ENCODE measurements at places on chromosomes 5 and 9.
A peak's percentile ranks its signal among the peaks of the same experiment; 100 is the strongest.

GRCh38 chr9:91219557-91219956, 142.2 kb downstream of the AUH start:
- no peak for DNase-seq

- DNase-seq, result no peak
Measured at GRCh38 chr9:82332774-82333152, 344.2 kb downstream of the SPATA31D1 start.

DNA sequence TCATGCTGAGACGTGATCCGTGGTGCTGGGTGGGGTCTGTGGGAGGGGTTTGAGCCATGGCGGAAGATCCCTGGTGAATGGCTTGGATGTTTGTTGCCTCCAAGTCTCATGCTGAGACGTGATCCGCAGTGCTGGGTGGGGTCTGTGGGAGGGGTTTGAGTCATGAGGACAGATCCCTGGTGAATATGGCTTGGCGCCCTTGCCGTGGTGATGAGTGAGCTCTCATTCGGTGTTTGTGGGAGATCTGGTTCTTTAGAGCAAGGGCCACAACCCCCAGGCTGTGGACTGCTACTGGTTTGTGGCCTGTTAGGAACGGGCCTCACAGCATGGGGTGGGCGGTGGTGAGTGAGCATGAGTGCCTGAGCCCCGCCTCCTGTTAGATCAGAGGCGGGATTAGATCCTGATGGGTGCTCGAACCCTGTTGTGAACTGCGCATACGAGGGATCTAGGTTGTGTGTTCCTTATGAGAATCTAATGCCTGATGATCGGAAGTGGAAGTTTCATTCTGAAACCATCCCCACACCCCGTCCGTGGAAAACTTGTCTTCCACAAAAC, 31.2 kb downstream of the NKD2 start:
- DNase-seq, result no peak

GRCh38 chr5:119105971-119106370, 35.1 kb downstream of the DMXL1 start:
- DNase-seq, result no peak

DNA sequence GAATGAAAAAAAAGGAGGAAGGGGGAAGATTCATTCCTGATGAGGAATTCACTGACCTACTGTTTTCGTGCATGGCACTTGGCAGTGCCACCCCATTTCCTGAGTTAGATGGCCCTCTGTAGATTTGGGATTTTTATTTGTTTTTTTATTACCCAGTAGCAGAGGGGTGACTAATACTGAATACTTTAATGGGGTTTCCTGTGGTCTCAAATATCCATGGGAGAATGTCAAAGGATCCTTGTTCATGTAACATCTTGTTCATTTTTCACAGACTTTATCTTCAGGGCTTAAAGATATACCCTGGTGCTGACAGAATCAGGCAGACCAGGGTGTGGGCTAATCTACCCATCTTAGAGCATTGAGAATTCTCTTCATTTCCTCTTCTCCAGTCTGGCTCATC, 93.0 kb downstream of the MAMDC2 start:
- no peak for DNase-seq

- no peak for DNase-seq
Measured at GRCh38 chr5:158929552-158930218, 170.0 kb downstream of the EBF1 start.

- DNase-seq, result no peak
Measured at GRCh38 chr5:40078898-40079575, 600.7 kb upstream of the PTGER4 start.

DNA sequence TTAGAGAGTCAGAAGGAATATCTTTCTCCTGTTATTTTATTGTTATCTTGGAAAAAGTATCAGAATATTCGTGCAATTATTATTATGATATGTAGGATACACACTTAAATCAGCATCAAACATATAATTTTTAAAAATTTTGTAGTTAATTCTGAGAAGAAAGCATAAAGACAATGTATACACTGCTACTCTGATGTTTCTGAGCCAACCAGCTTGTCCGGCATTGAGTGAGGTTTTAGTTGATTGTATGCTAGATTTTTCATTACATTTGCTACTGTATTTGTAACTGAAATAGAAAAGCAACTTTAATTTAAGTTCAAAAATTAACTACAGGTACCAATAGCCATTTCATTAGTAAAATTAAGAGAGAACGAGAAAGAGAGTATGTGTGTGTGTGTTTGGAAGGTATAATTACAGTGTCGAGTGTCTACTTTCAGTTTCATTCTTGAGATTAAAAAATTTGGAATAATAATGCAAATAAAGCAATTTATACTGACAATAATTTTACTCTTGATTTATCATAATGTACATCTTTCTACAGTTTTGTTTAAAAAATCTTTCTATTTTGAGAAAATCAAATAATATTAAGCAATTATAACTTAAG, 160.4 kb upstream of the CDH12 start:
- DNase-seq, result no peak

GRCh38 chr5:137340881-137341280, 158.2 kb downstream of the SPOCK1 start:
- no peak for DNase-seq

DNA sequence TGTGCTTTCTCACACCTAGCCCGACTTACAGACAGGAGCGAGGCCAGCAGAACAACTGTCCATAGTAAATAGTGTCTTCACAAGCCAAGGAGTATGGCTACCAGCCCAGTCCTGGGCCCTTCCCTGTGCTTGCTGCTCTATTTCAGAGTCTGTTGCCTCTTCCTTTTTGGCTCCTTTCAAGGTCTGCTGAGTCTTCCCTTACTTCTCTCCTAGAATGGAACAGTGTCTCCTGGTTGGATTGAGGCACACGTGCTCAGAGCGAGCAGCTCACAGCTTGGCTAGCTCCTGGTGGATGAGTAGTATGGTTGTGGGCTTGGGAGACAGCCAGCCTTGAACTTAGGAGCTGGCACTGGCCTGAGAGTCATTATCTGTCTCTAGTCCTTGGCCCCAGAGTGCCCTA, 72.8 kb downstream of the TLE4 start:
- no peak for DNase-seq

DNA sequence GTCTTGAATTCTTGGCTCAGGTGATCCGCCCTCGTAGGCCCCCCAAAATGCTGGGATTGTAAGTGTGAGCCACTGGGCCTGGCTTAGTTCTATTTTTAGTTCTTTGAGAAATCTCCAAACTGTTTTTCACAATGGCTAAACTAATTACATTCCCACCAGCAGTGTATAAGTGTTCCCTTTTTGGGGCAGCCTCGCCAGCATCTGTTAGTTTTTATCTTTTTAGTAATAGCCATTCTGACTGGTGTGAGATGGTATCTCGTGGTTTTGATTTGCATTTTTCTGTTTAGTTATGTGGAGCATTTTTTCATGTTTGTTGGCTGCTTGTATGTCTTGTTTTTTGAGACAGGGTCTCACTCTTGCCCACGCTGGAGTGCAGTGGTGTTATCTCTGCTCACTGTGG, 28.2 kb downstream of the CNOT6 start:
- no peak for DNase-seq

GRCh38 chr9:76413658-76414057, 19.4 kb upstream of the RFK start:
- DNase-seq, result no peak

DNA sequence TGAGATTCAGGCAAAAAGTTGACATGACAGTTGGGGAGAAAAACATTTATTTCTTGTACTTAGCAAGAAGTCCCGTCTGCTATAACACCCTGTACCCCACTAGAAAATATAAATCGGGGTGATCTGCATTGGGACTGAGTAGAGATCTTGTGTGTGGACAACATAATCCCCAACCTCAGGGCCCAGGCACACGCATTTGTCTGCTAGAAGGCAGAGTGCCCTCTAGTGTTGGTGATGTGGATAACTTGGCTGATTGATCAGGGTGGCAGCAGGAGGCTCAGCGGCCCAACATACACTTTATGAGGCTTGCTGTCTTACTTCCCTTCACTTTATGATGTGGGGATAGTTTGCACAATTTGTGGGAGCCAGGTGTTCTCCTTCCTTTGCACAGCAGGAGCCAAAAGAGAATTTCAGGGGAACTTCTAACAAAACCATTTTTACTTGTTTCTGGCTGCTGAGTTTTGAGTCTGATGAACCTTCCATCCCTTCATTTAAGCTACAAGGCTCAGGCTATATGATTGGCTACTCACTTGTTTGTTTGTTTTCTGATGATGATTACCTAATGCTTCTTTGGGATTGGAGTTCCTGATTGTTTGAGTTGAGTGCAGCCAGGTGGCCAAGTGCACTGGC, 263.2 kb downstream of the DMAC1 start:
- DNase-seq, result peak; percentile 80

DNA sequence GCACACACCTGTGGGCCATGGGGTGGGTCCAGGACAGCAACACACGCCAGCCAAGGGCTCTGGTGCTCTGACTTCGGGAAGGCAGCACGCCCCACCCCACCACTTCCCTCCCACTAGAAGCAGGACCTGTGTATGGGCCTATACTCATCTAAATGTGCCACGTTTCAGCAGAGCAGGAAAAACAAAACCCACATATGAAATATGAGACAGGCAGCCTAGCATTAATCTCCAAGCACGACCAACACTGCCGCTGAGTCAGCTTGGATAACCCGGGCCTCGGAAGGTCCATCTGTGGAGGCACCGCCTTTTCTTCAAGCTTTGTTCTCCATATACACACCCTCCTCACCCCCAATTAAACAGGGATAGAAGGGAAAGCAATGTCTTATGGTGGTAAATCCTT, 203.1 kb downstream of the ROR2 start:
- DNase-seq, result no peak

- DNase-seq, result no peak
Measured at GRCh38 chr5:62038024-62038423, 268.0 kb upstream of the KIF2A start.

- DNase-seq, result peak; percentile 97
Measured at GRCh38 chr9:114385397-114386181, 2.2 kb downstream of the AKNA start.

- no peak for DNase-seq
Measured at GRCh38 chr9:24479361-24480059, 66.2 kb downstream of the IZUMO3 start.

DNA sequence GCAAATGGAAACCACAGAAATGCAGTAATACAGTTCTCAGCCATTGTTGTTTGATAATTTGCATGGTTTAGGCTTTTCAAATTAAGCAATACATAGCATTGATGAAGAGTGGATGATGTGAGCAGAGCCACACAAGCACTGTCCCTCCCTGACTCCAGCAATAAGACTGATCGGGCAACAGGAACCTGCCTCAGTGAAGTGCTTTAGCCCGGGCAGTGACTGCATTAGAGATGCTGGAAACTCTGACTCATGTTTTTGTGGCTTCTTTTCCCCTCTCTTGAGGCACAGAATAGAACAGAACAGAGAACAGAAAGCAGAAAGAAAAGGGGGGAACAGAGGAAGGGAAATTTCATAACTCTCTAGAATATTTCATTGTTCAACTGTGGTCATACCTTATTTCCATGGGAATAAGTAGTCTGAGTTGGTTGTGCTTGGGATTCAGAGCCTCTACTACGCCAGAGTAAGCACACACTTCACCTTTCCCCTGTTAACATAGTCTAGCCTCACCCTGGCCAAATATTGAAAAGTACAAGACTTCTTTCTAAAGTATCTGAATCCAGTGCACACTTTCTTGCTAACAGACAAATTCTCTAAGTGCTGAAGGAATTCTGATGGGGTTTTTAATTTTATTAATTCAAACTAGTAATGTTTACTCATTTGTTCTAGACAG, 164.8 kb upstream of the VCAN start:
- DNase-seq, result peak; percentile 94

DNA sequence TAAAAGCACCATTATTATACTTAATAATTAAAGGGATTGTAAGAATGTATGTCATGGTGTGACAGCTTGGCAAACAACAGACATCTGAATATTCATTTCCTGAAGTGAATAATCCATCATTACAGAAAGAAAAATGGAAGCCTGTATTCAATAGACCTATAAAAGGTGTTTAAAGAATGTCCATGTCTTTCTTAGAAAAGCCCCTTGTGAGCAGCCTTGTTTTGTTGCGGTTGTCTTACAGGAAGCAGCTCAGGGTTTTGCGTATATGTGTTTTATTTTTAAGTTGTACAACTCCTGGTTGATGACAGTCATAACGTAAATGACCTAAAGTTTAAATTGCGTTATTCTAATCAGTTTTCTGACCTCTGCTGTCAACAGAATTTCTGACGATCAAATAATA, 53.8 kb downstream of the CAST start:
- no peak for DNase-seq

DNA sequence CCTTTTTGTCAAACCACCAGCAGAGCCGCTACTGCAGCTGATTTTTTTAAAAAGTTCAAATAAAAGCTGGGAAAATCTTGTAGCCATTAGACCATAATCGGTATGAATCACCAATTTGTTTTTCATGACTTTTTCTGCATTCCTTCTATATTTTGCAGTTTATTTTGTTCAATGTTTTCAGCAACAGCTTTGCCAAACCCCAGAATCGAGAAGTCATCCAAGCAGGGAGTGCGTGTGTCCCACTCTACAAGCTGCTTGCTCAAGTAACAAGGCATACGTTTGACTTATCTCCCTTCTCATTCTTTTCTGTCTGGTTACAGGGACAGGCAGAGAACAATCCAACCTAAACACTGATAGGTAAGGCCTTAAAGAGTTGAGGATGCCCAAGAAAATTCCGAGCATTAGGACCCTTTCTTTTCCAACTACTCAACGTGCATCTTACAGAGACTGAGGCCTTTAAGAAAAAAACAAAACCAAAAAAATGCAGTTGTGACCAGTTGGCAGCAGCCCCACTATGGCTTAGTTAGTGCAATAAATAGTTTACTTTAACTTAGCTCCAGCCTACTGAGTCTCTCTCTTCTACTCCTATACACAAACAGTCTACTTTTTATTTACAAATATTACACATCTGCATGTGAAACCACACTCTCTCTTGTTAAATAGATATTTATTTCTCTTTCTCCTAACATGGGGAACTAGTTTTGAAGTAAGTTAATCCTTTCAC, 134.7 kb upstream of the SLIT3 start:
- no peak for DNase-seq

- peak; percentile 82 for DNase-seq
Measured at GRCh38 chr5:94544031-94544650, 74.3 kb downstream of the KIAA0825 start.

- DNase-seq, result peak; percentile 14
Measured at GRCh38 chr9:121120386-121120785, 45.6 kb downstream of the CNTRL start.
